ENCODE measurements at places on chromosomes 1 and 21.

DNA sequence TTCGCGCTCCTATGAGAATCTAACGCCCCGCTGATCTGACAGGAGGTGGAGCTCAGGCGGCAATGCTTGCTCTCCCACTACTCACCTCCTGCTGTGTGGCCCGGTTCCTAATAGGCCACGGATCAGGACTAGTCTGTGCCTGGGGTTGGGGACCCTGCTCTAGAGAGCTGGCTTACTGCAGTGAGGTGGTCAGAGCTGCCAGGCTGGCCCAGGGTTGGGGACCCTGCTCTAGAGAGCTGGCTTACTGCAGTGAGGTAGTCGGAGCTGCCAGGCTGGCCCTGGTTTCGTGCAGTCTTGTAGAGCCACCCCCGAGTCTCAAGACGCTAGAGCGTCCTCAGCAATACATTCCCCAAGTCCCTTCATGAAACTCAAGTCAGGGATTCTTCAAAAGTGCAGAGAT, 27.5 kb downstream of the SLC37A1 start:
- DNase-seq, result no peak

DNA sequence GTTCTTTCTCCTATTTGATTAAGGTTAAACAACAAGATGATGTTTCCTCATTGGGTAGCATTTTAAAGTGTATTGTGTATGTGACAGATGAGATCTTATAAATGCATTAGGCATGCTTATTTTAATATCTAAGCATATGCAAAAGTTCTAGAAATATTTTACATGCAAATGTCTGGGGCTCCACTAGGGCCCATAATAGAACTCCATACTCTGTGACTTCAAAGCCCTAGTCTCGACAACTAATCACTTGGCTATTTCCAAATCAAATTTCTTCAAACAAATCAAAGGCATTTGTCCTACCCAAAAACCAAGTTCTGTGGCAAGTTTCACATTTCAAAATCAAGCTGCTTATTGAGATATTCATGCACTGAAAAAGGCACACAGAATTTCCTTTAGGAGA, 385.6 kb upstream of the ST6GALNAC5 start:
- no peak for DNase-seq

DNA sequence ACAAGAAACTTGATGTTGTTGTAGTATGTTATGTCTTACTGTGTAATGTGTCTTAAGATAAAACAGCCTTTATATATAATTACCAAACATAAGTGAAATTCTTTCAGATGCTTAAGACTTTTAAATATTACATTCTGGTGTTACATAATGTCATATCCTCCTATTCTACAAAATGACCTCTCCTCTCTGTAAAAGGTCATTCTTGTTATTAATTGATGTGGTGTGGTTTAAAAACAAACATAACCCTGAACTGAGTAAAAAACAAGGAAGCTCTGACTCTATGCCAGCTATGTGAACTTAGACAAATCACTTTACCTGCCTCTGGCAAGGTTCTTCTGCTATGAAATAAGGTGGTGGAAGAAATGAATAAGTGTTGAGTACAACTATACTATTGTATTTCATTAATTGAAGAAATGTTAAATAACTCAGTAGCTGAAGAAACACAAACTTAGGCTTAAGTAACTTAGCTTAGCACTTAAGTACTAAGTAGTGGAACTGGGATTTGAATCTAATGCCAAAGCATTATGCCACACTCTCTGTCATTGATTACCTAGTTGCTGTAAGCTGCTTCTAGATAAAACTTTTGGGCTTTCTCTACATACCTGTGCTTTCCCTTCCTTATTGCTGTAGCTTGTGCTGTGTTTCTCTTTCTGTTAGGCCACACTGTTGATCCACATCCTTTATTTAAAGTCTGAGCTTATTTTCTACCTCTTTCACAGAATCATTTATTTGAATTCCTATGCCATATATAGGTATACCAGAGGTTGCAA, 859 bp upstream of the ANGPTL1 start:
- DNase-seq, result no peak

DNA sequence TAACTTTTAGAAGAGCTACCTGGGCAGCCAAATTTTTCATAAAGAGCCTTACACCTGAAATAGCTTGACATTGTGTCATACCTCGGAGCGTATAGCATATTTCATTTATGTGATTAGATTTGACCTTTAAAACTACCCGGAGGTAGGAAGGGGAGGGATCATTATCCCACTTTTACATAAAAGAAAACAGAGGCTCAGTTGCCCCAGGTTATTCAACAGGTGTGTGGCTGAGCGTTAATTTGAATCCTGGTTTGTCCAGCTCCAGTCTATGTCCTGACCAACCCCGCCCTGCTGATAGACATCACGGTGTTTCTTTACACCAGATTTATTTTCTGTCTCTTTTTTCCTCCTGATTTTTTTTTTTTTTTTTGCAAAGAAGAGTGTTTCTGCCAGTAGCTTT, 39.7 kb downstream of the PBX1 start:
- DNase-seq, result no peak

- no peak for DNase-seq
Observed at GRCh38 chr1:84709131-84709530, 18.9 kb upstream of the SSX2IP start.

DNA sequence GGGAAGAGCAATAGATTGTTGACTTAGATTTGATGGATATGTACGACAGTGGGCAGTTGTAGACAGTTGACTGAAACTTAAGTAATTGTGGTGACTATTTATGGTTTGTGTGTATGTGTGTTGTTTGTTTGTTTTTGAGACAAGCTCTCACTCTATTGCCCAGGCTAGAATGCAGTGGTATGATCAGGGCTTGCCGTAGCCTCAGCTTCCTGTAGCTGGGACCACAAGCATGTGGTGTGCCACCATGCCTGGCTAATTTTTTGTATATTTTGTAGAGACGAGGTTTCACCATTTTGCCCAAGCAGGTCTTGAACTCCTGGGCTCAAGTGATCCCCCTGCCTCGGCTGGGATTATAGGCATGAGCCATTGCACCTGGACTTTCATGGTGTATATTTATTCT, 9.8 kb downstream of the SDHC start:
- no peak for DNase-seq

DNA sequence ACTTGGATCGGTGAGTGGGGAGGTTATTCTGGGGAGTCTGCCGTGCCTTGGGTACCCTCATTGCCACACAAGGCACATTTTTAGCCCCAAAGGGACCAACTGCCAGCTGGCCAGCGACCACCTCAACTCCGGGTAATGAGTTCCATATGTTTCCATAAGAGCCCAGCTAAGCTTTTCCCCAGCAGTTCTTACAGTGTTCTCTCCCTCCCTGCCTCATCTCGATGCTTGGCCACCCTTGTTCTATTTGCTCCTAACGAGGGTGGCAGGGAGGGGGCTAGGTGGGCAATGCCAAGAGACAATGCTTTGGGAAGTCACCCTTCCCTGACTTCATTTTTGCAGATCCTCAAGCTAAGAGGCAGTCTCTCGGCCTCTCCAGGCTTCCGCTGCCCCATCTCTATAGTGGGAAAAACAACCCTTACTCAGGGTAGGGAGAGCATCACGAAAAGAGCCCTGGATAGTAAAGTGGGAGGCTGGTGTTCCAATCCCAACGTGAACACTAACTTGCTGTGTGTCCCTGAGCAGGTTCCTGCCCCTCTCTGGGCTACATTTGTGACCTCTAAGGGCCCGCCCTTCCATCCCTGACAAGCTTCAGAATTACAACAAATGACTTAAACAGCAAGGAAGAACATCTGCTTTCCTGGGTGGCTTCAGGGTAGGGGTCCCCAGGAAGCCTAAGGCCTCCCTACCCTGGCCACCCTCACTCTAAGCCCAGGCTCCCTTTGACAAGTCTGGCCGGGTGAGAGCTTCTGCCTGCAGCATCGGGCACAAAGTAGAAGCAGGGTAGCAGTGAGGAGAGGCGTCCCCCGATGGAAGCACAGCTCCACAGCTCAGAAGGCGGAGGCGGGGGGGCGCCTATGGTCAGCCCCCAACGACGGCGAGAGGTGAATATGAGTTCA, 5.8 kb downstream of the ID3 start:
- DNase-seq, result no peak

DNA sequence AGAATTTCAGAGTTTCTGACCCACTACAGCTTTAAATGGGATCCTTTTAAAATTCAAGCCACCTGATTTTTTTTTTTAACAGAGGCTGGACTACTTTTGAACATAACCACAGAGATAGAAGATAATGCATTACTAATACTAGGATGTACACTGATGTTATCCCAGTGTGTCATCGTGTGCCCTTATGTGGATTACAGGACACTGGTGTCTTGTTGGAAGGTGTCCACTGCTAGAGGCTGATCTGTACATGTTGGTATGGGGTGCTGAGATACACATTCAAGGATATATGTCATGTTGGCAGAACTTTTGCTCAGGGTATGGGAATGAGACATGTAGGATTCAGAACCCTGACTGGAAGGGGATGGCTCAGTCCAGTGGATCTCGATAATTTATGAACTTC, 56.3 kb downstream of the INAVA start:
- DNase-seq, result no peak

DNA sequence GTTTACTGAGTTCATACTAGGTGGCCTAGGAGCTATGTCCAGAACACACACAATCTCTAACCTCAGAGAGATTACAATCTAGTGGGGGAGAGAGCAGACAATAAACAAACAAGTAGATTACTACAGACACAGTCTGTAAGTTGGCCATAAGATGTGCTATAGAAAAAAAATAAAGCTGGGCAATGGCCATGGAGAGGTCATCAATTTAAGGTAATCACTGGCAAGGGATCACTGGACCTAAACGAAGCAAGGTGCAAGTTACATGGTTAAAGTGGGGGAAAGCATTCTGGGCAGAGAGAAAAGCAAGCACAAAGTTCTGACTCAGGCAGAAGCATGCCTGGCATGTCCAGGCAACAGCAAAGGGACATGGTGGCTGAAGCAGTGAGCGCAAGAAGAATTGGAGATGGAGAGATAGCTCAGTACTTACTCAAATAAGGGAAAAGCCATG, 147.0 kb downstream of the RERE start:
- DNase-seq, result no peak

GRCh38 chr1:32273391-32274208, 18.3 kb upstream of the HDAC1 start:
- no peak for DNase-seq

- no peak for DNase-seq
Observed at GRCh38 chr1:43651188-43651587, 1.2 kb downstream of the KDM4A start.

- DNase-seq, result no peak
Observed at GRCh38 chr1:243639027-243639658, 210.9 kb downstream of the AKT3 start.

DNA sequence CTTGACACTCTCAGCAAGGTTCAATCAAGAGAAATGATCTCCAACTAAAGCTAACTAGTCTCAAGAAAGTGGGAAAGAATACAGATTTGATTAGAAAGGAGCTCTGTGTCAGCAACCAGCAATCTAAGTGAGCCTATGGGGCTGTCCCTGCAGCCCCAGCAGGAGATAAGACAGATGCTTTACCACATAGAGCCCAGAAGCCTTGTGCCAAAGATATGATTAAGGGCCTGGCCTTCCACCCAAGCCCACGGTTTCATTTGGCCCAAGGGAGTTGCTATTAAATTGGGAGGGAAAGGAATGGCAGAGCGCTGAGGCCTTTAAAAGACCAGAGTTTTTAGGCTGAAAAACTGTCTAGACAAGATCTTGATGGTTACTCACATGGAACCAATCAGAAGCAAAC, 74.8 kb downstream of the HLCS start:
- no peak for DNase-seq

- DNase-seq, result no peak
Observed at GRCh38 chr1:182256931-182257330, 134.7 kb downstream of the GLUL start.

DNA sequence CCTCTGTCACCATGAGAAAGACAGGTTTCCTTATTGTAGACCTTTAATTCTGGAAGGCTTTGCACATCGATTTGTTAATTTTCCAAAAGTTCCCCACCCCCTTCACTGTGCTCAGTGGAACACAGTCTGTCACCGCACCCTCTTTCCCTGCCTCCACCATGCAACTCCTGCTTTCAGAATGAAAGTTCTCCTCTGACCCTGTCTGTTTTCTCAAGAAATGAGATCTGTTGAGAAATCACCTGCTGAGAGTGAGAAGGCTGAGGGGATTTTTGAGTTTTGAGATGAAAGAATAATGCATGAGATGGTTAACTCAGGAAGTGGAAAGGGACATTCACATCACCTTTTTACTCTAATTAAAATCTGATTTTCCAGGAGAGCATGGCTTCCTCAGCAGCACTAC, 99.6 kb downstream of the CYYR1 start:
- DNase-seq, result no peak

DNA sequence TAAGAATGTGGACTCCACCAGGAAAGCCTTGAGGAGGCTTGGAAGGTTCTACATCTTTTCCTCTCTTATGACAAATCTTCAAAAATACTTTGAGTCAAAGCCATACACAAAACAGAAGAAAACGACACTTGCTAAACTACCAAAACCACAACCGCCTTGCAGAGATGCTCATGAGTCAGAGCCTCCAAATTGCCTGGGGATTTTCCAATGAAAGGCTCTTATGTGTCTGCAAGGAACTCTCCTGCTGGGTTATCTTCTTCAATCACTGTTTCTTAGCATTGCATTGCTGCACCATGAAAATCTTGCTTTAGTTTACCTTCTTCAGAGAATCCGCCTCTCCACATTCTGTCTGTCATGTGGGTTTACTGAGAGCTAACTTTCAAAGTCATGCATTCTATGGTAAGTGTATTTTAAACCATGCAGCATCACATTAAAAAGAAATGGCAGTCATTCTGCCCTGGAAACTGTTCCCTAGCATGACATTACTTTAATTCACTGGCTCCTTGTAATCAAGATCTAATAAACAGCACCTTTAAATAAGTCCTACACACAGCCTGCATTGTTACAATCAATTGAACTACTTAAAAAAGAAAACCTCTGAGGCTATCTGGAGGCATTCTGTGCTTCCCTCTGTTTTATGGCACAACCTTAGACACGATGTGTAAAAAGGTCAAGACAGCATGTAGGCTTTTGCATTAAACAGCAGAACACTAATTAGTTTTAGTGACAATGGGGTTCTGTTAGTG, 210.0 kb upstream of the FOXD3 start:
- DNase-seq, result no peak

GRCh38 chr1:197180252-197180878, 33.9 kb upstream of the ASPM start:
- DNase-seq, result no peak

GRCh38 chr1:48701445-48701844, 75.2 kb downstream of the BEND5 start:
- no peak for DNase-seq
